ENCODE measurements at places on chromosomes 2 and 18.

GRCh38 chr18:26617151-26617554, 68.8 kb upstream of the KCTD1 start:
- DNase-seq = peak; percentile 83

DNA sequence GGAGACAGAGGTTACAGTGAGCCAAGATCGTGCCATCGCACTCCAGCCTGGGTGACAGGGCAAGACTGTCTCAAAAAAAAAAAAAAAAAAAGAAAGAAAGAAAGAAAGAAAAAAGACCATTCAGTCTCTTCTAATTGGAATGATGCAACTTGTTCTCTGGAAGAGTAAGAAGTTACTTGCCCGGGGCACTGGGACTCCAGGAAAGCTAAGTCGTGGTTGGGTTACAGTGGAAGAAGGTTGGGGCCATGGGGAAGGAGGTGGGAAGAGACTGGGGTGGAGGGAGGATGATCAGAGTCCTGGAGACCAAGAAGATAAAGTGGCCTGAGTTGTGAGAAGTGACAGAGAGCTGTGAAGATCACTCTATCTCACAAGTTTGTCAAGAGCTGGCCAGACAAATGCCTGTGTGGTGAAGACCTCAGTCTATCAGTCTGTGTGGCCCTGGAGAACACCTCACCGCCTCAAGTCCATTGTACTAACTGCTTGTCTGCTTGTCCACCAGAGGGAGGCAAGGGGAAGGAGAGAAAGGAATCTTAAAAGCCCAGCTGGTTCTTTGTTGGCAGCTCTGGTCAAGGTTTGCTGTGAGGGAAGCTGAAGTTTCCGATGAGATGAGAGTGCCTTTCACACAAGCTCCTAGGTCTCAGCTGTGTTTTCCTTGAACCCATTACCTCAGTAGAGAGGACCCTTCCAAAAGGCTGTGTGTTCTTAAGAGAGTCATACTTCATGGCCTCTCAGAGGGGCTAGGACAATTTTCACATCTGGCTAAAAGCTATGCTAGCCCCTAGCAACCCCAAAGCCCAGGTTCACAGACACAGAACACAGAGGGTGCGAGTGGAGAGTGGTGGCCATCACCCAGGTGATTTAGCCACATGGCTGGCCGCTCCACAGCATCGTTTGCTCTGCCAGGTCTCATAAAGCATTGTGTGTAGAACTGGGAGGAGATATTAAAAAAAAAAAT, 72.0 kb upstream of the TMEM178A start:
- peak; percentile 28 for DNase-seq

GRCh38 chr2:67566285-67566684, 169.2 kb downstream of the ETAA1 start:
- DNase-seq = no peak

DNA sequence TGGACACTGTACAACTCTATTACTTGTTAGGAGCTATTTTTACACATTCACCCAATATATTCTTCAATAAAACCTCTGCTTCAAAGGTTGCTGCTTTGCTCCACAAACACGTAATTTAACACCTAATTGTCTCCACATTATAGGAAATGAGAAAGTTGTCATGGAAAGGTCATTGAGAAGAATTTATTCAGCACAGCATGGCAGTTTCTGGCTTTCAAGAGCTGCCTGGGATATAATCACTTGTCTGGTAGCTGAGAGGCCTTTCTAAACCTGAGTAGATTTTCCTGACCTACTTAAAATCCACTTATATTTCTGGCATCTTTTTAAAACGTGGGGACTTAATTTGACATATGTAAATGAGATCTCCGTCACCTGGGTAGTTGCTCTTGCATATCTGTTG, 216.1 kb downstream of the ZNF804A start:
- no peak for DNase-seq

GRCh38 chr2:227222292-227222691, 57.9 kb downstream of the COL4A3 start:
- no peak for DNase-seq

DNA sequence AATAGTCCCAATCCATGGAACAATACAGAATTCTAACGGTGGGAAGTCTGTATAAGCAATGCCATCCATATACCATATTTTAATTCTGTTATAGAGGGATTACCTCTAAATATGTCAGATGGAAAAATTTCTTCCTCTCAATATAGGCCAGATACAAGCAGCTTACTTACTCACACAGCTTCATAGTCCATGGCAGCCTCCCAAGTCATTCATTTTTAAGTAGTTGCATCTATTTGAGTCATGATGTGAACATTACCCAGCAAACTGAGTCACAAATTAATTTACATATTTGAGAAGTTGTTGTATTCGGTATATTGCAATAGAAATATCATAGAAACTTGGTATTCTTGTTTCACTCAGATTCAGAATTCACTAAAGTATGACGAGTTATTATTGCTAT, 20.3 kb downstream of the TBR1 start:
- DNase-seq = peak; percentile 43

DNA sequence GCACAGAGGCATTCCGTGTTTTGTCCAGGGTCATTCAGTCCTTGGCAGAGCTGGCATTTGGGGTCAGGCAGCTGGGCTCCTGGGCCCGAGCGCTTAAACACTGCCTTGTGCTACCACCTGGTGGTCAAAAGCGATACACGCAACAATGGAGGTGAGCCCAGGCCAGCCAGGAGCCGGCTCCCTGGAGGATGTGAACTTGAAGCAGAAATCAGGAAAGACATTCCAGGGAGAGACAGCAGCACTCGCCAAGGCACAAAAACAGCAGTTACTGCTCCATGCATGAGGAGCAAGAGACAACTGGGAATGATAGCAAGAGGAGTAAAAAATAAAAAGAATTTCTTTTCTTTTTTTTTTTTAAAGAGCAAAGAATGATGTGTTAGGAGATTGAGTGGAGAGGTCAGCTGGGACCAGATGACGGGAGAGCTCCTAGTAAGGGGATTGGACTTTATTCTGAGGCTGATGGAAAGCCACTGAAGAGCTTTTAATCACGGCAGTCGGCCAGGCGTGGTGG, 20.7 kb downstream of the SCYGR8 start:
- peak; percentile 72 for DNase-seq

DNA sequence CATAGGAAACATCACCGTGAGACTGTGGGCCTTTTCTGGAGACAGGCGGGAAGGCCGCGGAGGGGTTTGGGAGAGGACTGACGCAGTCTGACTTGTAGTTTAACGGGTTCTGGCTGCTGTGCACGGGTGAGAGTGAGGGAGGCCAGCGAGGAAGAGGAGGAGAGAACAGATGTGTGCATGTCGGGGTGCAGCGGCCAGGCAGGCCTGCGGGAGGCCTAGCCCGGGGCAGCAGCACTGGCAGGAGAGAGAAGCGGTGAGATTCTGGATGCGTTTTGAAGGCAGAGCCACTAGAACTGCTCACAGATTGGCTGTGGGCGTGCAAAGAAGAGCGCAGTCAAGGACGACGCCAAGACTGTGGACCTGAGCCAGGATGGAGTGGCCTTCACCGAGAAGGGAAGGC, 53.9 kb downstream of the PTGR3 start:
- no peak for DNase-seq

DNA sequence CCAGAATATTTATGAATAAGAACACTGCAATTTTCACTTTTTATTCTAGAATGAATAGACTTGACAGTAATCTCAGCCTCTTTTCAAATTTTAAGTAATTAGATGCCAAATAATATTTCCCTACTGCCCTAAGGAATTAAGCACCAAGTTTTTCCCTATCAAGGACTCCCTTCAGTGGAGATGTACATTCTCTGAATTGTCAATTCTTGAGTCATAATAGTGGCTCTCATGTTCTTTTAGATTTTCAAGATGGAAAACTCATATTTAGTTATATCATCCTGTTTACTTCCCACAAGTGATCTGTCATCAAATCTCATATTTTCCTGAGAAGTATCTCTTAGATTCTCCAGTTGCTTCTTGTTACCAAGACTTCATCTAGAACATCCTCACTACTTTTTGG, 1248.9 kb upstream of the CHAC2 start:
- no peak for DNase-seq

DNA sequence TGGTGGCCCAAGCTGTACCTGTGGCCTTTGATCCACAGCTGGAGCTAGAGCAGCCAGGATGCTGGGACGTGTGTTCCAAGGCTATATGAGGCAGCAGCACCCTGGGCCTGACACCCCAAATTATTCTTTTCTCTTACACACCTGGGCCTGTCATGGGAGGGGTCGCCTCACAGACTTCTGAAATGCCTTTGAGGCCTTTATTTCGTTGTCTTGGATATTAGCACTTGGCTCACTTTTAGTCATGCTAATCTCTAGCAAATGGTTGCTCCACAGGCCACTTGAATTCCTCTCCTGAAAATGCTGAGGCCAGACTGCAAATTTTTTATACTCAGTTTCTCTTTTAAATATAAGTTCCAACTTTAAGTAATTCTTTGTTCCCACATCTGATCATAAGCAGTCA, 22.0 kb upstream of the IL1R2 start:
- no peak for DNase-seq

DNA sequence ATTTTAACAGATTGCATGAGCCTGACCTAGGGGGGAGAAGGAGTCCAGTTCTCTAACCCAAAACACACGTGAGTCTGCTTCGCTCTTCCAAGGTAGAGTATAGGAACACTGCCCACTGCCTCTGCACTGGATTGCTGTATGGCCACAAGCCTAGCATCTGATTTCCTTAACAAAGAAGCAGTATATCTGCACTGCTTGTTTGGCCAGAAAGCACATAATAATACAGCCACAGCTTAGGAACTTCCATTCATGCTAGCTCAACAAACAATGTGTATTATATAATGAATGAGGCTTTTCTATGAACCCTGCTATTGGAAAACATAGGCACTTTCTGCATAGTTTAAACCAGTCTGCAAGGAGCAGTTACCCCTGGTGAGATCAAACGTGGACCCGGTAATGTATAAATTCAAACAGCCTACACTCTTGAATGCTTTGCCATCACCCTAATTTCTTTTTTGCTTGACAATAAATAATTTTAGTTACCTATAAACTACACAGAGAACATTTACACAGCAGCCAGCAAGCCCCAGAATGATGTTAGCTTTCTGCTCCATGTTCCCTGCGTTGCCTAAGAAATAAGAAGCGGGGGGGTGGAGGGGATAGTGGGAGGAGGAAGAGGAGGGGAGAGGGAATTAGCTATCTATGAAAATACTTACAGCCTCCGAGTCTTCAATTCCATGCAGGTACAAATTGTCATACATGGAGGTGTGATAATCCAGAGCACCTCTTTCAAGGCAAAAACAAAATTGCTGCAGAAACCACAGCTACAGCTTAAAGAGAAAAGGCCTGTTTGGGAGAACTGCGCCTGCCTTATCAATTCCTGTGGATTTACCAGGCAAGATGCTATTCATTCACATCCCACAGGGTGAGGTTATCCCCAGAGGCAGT, 125.6 kb downstream of the CACNB4 start:
- no peak for DNase-seq

DNA sequence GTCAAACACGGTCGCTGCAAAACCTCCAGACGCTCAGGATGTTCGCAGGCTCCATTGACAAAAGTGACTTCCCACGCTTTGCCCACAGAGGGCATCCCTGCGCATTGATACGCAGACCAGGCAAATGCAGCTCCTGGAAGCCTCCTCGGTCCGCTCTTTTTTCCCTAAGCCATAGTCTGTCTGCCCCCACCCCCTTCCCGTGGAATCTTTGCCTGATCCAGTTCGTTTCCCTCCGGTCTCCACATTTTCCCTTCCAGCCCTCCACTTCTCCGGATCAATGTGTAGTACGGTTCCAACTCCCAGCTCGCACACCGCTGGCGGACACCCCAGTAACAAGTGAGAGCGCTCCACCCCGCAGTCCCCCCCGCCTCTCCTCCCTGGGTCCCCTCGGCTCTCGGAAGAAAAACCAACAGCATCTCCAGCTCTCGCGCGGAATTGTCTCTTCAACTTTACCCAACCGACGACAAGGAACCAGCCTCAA, at the start of gene DCC:
TSS of gene DCC (plus strand) at position 307 of the 481 bp plus-strand sequence. CDS start 591 bp downstream, outside the sequence.
- peak; percentile 10 for DNase-seq

DNA sequence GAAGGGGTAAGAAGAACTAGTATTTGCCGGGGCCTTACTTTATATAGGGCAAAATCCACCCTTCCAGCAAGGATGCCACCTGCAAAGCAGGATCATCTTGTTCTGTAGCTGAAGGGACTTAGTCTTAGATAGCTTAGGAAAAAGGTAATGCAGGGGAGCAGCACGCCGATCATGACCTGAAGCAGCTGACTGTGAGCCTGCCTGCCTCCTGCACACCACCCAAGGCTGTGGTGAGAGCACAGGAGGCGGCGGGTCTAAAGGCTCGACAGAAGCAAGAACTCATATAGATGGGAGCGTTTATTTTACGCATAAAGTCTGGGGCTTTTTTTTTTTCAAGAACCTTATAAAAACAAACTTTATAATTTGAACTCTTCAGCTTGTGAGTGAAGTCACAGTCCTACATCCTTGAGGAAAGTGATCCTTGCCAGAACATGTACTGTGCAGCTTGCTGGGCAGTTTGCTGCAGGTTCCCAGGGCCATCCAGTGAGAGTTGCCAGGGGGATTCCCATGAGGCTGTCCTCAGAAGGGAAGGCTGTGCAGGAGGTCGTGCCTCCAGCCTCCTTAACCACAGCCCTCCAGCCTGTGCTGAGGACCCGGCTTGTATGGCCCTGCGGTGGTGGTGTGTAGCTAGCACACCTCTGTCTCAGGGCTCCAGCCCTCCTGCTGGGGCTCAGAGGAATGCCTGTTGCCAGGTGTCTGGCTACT, 92.1 kb downstream of the RNF144A start:
- DNase-seq = no peak

DNA sequence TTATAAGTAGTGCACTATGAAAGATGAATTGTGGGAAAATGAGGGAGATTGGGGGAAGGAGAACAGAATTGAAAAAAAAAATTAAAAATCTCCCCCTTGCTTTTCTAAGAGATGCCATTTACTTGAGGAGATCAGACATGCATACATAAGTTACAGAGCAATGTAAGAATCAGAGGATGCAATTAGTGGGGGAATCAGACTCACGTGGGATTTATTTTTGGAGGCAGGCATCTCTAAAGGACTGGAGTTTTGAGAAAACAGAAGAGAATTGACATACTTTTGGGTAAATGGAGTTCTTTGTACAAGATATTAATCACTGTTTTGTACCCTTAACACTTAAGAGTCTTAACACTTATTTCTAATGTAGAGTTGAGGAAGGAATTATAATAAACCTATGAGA, 52.7 kb downstream of the MTX2 start:
- DNase-seq = no peak

DNA sequence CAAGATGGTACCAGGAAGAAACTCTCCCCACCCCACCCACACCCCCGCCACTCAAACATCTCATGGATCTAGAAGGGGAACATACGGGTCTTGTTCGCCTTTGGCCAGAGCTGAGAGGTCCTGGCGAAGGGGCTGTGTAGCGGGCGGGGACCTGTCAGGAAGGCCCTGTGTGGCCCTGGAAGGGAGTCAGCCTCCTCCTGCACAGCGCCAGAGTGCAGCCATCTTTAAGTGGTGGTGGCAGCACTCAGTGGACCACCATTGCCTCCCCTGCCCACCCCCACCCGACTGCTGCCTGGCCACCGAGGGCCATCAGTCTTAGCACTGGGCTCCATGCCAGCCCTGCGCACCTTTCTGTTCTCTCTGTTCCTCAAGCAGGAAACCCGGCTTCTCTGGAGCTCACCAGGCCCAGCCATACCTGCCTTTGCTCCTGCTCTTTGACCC, 11.6 kb upstream of the FAHD2A start:
- DNase-seq = no peak

- DNase-seq = no peak
Observed at GRCh38 chr2:232846055-232846454, 24.0 kb upstream of the SNORC start.

GRCh38 chr2:210170446-210171303, 534 bp downstream of the KANSL1L start:
- peak; percentile 93 for DNase-seq
